Ovary (tissue), 10 donors: ENCODE measurements at places on chromosomes 1 and 21. TPM values are rescaled to one million over a fixed set of nuclear protein-coding genes. Genes with fewer than 3 reads are reported as not detected.

DNA sequence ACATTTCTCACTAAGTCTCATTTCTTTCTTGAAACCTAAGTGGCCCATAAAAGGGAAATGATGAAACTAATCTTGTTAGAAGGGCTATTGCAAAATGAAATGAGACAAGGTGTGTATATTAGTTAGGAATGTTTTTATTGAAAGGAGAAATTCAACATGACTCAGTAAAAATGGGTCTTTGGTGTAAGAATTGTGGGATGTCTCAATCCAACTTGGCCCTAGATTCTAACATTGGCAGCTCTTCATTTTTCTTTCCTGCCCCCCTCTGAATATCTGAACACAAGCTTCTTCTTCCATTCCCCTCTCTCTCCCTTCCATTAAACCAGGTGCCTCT lies 26.8 kb upstream of the TARBP1 start:
- DNase-seq = no peak
- H3K4me1 ChIP-seq = no peaks in the 10 kb centered on the region
- no peak overlapping the region for H3K27ac ChIP-seq
- no peaks in the 10 kb centered on the region for H3K27me3 ChIP-seq
- H3K4me3 ChIP-seq = no peak overlapping the region

DNA sequence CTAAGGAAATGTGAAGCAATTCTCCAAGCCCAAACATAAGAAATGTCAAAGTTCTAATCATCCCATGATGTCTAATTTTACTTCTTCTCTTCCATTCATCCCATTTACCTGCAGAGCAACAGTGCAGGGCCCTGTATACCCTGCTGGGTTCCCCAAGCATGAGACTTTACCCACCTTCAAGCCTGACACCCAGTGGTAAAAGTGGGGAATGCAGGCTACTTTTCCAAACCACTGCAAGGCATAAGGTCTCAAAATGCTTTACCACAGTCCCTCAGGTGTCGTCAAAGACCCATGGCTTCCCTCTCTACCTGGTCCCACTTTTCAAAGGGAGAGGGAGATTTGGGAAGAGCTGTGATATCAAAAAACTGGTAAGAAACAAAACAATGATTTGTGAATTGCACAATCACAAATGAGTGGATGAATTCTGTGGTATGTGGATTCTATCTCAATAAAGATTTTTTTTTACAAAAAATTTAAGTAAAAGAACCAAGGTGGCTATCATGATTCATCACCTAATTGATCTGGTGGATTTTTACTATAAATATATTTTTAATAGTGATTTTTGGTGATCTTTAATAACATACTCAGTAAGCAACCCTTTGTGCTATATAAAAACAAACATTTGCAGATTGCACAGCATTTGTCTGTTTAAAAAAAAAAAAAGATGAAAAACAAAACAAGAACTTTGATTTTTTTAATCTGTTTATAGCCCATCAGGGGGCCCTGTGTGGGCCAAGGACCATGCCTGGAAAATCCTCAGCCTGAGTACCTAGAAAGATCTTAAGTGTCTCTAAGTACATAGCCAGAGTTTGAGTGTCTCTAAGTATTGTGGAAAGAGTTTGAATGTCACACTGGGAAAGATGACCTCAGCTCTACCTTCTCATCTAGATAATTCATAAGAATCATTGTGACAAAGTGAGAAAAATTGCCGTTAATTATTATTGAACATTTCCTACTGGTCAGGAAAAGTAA lies 73.1 kb upstream of the GJB5 start:
- H3K36me3 ChIP-seq = no peaks in the 10 kb centered on the region
- no peak for DNase-seq
- H3K4me3 ChIP-seq = no peak overlapping the region

DNA sequence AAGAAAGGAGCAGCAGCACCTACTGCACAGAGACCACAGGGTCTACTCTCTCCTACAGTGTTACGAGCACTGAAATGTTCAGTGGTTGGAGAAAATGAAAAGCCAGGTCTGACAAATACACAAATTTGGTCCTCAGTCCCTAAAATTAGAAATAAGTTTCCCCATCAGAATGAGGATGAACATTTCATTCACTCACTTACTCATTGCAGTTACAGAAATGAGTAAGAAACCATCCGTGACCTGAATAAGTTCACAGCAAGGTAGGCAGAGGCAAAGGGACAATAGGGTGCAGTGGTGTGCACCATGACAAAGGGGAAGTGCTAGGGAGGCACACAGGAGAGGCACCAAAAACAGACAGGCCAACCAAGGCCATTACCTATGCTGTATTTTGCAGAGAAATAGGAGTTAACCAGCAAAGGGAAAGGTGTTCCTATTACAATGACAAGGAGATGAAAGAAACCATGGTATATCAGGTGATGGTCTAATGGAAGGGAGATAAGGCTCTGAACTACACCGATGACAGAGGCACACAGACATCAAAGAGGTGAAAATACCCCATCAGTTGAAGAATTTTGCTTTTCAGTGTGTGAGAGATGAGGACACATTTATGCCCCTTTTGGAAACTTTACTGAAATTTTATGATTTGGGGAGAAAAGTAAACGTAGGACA lies 29.4 kb downstream of the VAV3 start:
- no peaks in the 10 kb centered on the region for H3K27me3 ChIP-seq
- DNase-seq = no peak
- H3K27ac ChIP-seq = no peak overlapping the region
- H3K4me1 ChIP-seq = no peaks in the 10 kb centered on the region
- H3K36me3 ChIP-seq = no peaks in the 10 kb centered on the region
- H3K4me3 ChIP-seq = no peak overlapping the region

Gene LCE1D
- polyA plus RNA-seq = not detected

Gene ANXA9
- 1.2 TPM for polyA plus RNA-seq
